ENCODE measurements at places on chromosomes 4 and X. TPM values are rescaled to one million over a fixed set of nuclear protein-coding genes. Genes with fewer than 3 reads are reported as not detected.
A peak's percentile ranks its signal among the peaks of the same experiment; 100 is the strongest.

- DNase-seq = peak; percentile 3
Measured at GRCh38 chr4:117898496-117898895, 135.8 kb upstream of the NDST3 start.

- no peak for DNase-seq
Measured at GRCh38 chr4:104743215-104743653, 248.5 kb upstream of the CXXC4 start.

DNA sequence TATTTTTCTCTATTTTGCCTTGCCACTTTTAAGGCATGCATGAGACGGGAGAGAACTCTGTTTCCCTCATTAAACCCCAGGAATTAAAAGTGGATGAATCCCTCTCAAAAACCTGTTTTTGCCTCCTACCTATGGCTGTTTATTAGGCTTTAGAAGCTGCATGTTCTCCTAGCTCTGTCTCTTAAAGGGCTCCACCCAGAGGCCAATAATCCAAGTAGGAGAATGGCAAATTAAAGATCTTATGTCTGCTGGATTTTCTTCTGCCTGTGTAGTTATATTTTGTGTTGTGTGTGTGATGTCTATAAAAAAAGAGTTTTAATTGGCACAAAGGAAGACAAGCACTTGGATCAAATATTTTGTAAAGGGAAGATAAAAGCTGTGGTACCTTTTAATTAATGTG is 32.4 kb downstream of the MAGEC1 start:
- peak; percentile 6 for DNase-seq

DNA sequence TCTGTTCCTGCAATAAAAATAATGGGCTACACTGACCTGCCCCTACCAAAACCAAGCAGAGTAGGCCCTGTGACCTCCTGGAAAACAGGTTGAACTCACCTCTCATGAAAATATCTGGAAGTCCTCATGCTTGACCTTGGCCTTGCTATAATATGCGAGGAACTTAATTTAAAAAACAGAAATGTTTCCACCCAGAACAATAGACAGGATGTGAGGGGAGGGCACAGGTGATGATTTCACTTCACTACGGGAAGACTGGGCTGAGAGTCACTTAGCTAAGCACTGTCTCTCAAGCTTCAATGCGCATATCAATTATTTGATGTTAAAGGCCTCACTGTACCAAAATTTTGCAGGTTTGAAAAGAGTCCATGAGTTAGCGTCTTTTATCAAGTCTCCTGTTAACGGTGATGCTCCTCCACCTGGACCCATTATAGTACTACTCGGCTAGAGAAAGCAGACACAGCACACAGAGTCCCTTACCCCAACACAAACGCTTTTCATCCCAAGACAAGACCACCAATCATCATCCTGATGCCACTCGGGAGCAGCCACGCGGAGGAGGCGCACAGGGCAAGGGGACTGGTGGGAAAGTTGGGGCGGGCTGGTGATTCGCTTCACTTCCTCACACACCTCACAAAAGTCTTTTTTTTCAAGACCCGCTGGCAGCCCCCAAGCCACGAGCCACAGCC is 25.9 kb downstream of the ZNF721 start:
- DNase-seq = no peak

GRCh38 chr4:60562334-60562733 is 637.8 kb upstream of the ADGRL3 start:
- DNase-seq = no peak

GRCh38 chr4:76016393-76016792 is 6.9 kb downstream of the CXCL10 start:
- no peak for DNase-seq

DNA sequence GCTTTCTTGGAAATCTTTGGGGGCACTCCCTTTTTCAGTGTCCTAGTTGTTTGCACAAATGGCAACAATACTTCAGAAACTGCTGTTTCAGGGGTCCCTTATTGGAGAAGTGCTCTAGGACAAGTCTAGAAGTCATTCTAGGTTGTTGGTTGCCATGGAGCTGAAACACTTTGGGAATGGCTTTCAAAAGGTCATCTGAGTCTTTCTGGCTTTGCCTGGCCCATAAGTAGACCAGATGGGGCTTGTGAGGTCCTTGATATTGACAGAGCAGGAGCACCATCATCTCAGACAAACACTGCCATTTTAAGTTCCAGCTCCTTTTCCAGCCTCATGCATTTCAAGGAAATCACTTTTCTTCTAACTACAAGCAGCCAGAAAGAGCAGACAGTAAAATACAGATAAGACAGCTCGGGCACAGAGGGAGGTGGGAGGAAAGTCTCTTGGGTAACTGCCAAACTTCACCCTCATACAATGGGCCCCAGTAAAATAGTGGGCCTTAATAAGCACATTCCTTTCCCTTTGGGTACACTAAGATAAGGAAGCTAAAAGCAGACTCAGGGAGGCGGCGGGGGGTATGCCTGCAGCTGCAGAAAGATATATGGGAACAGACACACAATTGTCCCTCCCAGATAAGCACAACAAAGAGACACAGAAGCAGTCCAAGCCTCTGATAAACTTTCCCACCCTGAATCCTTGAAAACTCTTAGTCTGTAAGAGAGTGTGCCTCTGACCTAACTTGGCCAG is 8.5 kb upstream of the NXF3 start:
- DNase-seq = no peak

GRCh38 chrX:154064637-154065435 is 32.7 kb downstream of the MECP2 start:
- DNase-seq = no peak

- no peak for DNase-seq
Measured at GRCh38 chr4:5378002-5378401, 326.7 kb downstream of the STK32B start.

- no peak for DNase-seq
Measured at GRCh38 chr4:41433361-41433760, 104.6 kb upstream of the LIMCH1 start.

DNA sequence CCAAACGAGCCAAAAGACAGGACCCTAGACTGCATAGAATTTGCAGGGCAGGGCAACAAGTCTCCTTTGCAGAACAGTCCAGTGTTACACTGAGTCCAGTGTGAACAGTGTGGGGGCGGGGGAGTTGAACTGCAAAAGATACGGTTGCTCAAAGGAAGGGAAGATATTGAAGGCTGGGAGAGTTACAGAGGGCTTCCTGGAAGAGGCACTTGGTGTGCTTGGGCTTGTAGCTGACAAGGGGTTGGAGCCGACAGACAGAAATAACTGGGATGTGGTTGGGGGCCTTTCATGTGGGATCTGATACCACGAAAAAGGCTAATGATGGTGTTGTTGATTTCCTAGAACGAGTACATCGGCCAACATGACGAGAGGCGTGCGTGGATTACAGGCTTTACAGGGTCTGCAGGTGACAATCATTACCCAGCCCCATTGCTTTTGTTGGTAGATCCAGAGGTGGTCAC is 6.1 kb downstream of the XPNPEP2 start:
- no peak for DNase-seq

The GALNTL6 gene
- total RNA-seq = not detected

The GPAT3 gene
- total RNA-seq = 65.1 TPM

The UGT2B10 gene
- total RNA-seq = not detected

The FOXP3 gene
- total RNA-seq = not detected

The TCP11X2 gene
- not detected for total RNA-seq

The POU3F4 gene
- 0.82 TPM for total RNA-seq

The ADH7 gene
- not detected for total RNA-seq

The NPY1R gene
- 2.0 TPM for total RNA-seq

The GLRA2 gene
- not detected for total RNA-seq
